ENCODE measurements at places on chromosomes 4 and X.

DNA sequence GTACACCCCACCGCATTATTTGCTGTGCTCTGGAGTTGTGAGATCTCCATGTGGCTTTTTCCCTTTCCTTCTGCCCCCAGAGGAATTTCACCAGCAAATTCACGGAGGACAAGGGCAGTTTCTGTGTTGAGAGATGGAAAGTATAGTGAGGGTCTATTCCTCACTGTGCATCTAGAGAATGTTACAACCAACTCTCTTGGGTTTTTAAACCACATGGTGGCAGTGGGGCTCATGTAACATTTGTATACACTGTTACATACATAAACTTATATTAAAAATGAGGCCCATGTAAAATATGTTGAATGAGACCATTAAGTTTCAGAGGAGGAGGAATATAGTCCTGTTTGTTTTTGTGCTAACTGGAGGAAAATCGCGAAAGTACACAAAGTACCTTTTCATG, 909 bp upstream of the PRKG2 start:
- H3K27me3 ChIP-seq, result peaks cover 43% of the 10 kb centered on the region
- no peak overlapping the region for H3K4me3 ChIP-seq
- H3K27ac ChIP-seq, result no peak overlapping the region
- DNase-seq, result no peak
- H3K4me1 ChIP-seq, result peaks cover 17% of the 10 kb centered on the region

- H3K27ac ChIP-seq, result no peak overlapping the region
- no peak overlapping the region for H3K4me3 ChIP-seq
- no peaks in the 10 kb centered on the region for H3K27me3 ChIP-seq
- no peak for DNase-seq
- H3K4me1 ChIP-seq, result no peaks in the 10 kb centered on the region
These were observed 1142.5 kb upstream of the IGFBP7 start for GRCh38 chr4:58252656-58253055.

- no peaks in the 10 kb centered on the region for H3K27me3 ChIP-seq
- H3K4me3 ChIP-seq, result no peak overlapping the region
- H3K27ac ChIP-seq, result no peak overlapping the region
- H3K4me1 ChIP-seq, result no peaks in the 10 kb centered on the region
- no peaks in the 10 kb centered on the region for H3K36me3 ChIP-seq
These were observed 48.8 kb upstream of the AMOT start for GRCh38 chrX:112889400-112889799.

DNA sequence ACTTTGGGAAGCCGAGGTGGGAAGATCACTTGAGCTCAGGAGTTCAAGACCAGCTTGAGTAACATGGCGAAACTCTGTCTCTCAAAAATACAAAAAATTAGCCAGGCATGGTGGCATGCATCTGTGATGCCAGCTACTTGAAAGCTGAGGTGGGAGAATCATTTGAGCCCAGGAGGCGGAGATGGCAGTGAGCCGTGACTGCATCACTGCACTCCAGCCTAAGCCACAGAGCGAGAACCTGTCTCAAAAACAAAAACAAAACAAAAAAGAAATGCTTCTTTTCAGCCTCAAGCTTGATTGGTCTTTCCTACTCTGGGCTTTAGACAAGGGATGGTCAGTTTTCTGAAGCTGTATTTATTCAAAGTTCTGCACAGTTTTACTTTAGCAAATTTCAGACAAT, 15.8 kb upstream of the DHRSX start:
- no peak overlapping the region for H3K4me3 ChIP-seq
- no peaks in the 10 kb centered on the region for H3K4me1 ChIP-seq
- DNase-seq, result no peak
- no peaks in the 10 kb centered on the region for H3K36me3 ChIP-seq
- no peak overlapping the region for H3K27ac ChIP-seq

DNA sequence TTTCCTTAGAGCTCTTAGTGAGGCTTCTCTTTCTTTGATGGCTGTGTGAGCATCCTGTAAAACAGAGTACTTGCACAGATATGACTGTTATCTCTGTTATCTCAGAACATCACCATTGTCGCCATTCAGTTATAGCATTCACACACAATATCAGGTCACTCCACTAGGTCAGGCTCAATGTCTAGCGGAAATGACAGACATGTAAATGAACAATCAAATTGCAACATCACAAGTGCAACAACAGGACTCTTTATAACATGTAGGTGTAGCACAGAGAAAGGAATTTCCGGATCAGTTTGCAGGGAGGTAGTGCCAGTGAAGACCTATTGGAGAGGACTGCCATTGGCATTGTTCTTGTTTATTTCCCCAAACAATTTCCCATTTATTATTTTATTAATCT, 43.2 kb upstream of the IGSF1 start:
- H3K4me3 ChIP-seq, result no peak overlapping the region
- no peaks in the 10 kb centered on the region for H3K27me3 ChIP-seq
- H3K4me1 ChIP-seq, result no peaks in the 10 kb centered on the region
- H3K27ac ChIP-seq, result no peak overlapping the region
- no peak for DNase-seq

- no peak overlapping the region for H3K4me3 ChIP-seq
- H3K4me1 ChIP-seq, result no peaks in the 10 kb centered on the region
- H3K27me3 ChIP-seq, result no peaks in the 10 kb centered on the region
- DNase-seq, result no peak
- H3K36me3 ChIP-seq, result no peaks in the 10 kb centered on the region
- H3K27ac ChIP-seq, result no peak overlapping the region
These were observed 41.6 kb upstream of the NKRF start for GRCh38 chrX:119647552-119648420.

DNA sequence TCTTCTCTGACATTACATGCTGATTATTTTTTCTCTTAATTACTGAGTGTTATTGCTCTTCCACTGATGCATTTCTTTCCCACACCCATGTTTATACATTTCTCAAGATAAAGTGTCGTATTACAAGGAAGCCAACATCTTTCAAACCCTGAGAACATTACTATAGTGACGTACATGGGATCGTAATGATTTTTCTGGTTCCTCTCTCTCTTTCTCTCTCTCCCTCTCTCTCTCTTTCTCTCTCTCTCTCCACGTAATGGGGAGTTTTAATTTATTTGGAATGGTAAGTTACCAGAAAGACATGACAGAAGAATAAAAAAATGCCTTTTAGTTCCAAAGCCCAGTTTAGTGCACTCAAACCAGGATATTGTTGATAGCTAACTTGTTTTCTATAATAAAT, 40.4 kb upstream of the MAPK10 start:
- no peaks in the 10 kb centered on the region for H3K27me3 ChIP-seq
- H3K4me3 ChIP-seq, result no peak overlapping the region

DNA sequence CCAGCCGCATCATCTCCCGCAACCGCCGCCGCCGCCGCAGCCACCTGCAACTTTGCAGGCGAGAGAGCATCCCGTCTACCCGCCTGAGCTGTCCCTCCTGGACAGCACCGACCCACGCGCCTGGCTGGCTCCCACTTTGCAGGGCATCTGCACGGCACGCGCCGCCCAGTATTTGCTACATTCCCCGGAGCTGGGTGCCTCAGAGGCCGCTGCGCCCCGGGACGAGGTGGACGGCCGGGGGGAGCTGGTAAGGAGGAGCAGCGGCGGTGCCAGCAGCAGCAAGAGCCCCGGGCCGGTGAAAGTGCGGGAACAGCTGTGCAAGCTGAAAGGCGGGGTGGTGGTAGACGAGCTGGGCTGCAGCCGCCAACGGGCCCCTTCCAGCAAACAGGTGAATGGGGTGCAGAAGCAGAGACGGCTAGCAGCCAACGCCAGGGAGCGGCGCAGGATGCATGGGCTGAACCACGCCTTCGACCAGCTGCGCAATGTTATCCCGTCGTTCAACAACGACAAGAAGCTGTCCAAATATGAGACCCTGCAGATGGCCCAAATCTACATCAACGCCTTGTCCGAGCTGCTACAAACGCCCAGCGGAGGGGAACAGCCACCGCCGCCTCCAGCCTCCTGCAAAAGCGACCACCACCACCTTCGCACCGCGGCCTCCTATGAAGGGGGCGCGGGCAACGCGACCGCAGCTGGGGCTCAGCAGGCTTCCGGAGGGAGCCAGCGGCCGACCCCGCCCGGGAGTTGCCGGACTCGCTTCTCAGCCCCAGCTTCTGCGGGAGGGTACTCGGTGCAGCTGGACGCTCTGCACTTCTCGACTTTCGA, 654 bp downstream of the ATOH1 start:
- peaks cover 91% of the 10 kb centered on the region for H3K27me3 ChIP-seq
- H3K4me1 ChIP-seq, result peaks cover 32% of the 10 kb centered on the region
- peak overlapping the region; percentile 44 for H3K4me3 ChIP-seq
- no peaks in the 10 kb centered on the region for H3K36me3 ChIP-seq
- H3K27ac ChIP-seq, result no peak overlapping the region

DNA sequence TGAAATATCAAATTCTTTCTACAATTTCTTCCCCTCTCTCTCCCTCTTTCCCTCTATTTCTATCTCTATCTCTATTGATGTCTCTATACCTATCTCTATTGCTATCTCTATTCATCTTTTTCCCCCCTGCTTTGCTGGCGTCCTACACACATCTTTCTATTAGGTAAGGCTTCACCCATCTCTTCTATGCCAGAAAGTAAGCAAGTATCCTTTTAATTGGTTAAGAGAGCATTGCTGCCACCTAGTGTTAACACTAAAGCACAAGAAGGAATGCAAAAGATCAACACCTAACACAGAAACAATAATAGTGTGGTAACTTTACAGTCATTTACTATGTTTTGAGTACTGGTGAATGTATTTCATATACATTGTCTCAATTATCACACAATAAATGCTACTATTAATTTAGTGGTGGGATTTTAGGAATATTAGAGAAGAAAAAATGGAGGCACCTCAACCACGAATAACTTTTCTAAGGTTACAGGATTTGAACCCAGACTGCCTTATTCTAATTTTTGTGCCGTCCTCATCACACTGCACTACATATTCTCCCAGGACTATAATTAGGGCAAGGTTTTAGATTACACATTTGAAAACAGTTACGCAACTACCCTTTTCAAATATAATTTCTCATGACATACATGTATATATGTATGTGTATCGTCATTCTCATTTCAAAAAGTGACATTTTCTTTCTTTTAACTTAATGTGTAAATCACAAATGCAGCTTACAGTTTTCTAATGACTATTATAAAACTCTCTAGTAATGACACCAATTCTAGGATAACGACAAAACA, 3.7 kb upstream of the C4orf36 start:
- H3K27ac ChIP-seq, result no peak overlapping the region
- DNase-seq, result no peak
- no peaks in the 10 kb centered on the region for H3K27me3 ChIP-seq
- H3K4me3 ChIP-seq, result no peak overlapping the region
- peaks cover 28% of the 10 kb centered on the region for H3K4me1 ChIP-seq

DNA sequence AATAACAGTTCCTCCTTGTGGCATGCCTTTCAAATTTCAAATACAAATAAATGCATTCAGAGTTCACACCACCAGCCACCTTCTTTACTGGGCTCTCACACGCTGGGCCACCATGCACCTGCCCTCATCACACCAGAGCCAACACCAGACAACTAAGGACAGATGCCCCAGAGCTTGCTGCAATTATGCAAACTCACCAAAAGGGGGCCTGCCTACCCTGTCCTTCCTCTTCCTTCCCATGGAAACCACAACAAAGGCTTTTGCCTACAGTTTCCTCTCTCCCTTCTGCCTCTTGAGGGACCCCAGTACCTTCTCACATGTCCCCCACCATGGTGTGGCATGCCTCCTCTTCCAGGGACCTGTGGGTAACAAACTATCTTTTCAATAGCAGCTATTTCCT, 1333.9 kb upstream of the TENM3 start:
- H3K36me3 ChIP-seq, result no peaks in the 10 kb centered on the region
- H3K27me3 ChIP-seq, result no peaks in the 10 kb centered on the region
- H3K27ac ChIP-seq, result no peak overlapping the region
- no peaks in the 10 kb centered on the region for H3K4me1 ChIP-seq

- no peak overlapping the region for H3K4me3 ChIP-seq
- H3K27me3 ChIP-seq, result no peaks in the 10 kb centered on the region
- no peak for DNase-seq
- H3K27ac ChIP-seq, result no peak overlapping the region
- no peaks in the 10 kb centered on the region for H3K36me3 ChIP-seq
These were observed 98.7 kb upstream of the GRIA3 start for GRCh38 chrX:123085311-123085940.

GRCh38 chr4:4724321-4724720, 135.1 kb upstream of the MSX1 start:
- DNase-seq, result no peak
- no peak overlapping the region for H3K27ac ChIP-seq
- no peaks in the 10 kb centered on the region for H3K36me3 ChIP-seq
- H3K4me3 ChIP-seq, result no peak overlapping the region

- DNase-seq, result no peak
- no peaks in the 10 kb centered on the region for H3K4me1 ChIP-seq
- H3K36me3 ChIP-seq, result no peaks in the 10 kb centered on the region
- no peak overlapping the region for H3K27ac ChIP-seq
- H3K27me3 ChIP-seq, result no peaks in the 10 kb centered on the region
These were observed 106.2 kb upstream of the MAB21L2 start for GRCh38 chr4:150475763-150476162.
